Cerebellum (tissue), 4 donors: ENCODE measurements at places on chromosomes 1 and 21.

DNA sequence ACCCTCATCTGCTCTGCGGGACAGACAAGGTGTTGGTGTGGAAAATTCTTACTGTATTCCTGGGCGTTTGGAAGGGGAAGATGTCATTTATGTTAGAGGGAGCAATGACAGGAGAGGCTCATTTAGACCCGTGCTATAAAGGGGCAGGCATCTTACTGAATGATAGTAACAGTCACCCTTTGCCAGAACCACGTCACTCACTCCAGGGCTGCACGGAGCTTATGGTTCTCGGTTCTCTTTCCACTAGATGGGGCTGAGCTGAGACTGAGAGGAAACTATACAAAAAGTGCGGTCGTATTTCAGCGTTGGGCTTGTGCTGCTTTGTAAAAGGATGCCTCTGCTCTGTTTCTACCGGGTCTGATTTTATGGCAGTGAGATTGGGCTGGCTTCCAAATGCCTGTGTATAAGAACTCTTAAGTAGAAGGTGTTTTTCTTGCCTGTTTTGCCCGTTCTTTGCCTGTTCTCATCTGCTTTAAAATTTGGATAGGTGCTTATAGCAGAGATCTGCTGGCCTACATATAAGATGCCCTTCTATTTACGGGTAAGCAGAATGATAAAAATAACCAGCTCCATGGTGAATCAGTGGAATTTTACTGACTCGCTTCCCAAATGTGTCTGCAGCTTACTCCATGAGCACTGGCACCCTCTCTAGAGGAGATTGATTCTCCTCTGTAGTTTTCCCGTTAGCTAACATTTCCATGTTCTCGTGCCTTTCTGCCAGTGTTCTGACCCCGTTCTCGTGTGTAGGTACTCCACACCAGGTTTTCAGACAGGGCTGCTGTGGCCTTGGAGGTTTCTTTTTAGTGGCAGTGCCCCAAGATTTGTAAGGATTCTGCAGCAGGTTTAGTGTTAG, 55.9 kb downstream of the MRPS6 start:
- DNase-seq, result peak; percentile 79

GRCh38 chr1:240562111-240562590, 49.8 kb downstream of the GREM2 start:
- DNase-seq, result no peak

GRCh38 chr1:33944846-33945245, 81.0 kb downstream of the HMGB4 start:
- DNase-seq, result no peak

DNA sequence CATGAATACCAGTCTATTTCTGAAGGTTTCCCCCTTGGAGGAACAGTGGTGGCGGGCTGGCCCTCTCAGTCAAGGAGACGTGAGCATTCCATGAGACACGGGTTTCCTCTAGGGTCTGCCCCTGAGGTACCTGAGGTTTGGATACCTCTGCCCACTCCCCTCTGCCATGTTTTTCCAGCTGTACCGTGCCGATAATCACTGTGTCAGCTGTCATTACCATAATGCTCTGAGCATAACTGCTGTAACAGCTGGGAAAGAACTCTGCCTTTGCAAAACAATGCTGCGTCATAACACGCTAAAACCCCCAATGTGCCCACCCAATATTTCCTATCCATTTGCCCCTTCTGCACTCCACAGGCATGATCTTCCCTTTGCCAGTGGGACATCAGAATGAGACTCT, 425.1 kb downstream of the KIF26B start:
- no peak for DNase-seq

- peak; percentile 77 for DNase-seq
These were observed 36.5 kb downstream of the ZBTB18 start for GRCh38 chr1:244087611-244088010.

GRCh38 chr1:149963358-149963757, 26.7 kb upstream of the MTMR11 start:
- no peak for DNase-seq

DNA sequence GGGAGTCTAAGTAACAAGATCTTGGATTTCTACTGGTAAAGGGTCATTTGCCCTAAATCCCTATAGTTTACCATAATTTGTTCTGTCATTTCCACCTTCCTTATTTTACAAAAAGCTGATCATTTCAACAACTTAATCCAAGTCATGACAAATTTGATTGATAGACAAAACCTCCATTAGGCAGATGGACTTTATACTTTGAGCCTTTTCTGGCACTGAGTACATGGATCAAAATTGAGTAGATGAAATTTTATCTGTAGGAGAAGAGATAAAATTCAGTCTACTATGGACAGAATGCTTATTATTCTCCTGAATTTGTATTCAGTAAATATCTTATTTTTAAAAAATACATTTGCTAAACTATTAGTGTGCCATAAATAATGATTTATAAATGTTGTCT, 62.6 kb upstream of the NRIP1 start:
- DNase-seq, result no peak

DNA sequence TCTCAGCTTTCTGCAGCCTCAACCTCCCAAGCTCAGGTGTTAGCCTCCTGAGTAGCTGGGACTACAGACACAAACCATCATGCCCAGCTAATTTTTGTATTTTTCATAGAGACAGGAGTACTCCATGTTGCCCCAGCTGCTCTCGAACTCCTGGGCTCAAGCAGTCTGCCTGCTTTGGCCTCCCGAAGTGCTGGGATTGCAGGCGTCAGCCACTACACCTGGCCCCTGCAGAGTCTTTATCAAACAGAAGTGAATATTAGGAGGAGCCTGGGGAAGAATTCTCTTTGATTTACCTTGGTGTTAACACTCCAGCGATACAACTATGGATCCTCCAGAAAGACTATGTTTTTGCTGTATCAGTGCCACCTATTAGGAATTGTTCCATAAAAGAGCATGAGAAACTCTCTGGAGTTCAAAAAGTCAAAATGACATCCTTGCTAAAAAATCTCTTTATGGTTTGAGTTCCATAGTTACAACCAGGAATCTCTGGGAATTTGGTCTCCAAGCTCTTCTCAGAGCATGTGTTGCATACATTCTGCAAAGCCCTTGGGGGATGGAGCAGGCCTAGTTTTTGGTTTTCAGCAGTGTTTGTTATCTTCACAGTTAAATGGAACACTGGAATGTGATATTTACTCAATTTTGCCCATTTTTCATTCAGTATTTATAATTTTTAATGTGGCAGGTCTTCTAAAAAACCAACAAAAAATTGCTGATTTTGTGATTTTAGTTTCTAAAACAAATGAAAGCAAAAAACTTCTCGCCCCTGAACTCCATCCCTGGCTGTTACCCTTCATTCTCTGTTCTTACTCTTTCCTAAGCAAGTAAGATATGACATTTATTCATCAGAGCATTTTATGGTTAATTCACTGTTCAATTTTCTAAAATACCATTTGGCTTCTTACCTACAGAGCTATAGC, 77.3 kb downstream of the OLFML2B start:
- DNase-seq, result no peak
